AG09309 (cell line): ENCODE measurements at places on chromosomes 6 and 20.

GRCh38 chr6:167806061-167806700 is 20.5 kb upstream of the AFDN start:
- DNase-seq, result no peak

- DNase-seq, result no peak
Measured at GRCh38 chr6:116002756-116003155, 57.9 kb downstream of the FRK start.

DNA sequence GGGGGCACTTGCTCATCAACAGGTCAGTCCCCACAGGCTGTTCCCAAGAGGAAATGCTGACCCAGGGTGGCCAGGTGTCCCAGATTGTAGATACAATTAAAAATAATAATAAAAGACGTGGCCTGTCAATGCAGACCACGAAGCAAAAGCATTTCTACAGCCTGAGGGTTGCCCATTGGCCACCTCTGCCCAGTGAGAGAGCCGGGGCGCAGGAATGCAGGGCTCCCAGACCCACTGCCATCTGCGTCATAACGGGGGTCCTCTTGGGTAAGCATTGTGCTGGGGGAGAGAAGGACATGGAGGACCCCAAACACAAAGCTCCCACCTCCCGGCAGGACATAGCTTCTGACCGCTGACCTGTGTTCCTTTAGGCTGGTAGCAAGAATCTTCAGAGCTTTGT is 22.9 kb upstream of the AFDN start:
- DNase-seq, result no peak

DNA sequence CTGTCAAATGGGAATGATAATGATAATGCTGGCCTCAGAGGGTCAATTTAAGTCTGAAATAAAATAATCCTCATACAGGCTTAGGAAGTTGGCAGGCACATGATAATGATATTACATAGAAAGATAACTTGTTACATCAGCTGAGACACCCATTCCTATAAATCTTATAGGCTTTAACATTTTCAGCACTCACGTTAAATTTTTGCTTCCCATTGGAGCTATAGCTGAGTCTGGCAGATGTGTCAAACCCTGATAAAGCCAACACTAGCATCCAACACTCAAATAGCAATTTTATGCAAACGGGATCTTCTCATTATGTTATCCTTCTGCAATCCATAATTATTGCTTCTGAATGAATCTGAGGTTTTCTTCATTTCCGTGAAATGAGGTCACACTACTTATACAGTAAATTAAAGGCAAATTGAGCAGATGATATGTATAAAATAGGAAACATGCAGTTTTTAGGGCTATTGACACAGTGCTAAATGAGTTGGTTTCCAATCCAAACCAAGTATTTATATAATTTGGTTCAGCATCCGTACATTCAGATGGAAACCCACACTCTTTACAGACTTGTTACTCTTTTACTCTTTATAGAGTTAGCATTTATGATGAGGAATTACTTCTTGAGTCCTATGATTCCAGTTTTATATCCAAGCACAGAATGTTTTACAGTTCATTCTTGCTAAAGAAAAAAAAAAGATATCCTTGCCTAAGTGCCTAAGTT is 481.6 kb downstream of the BTBD3 start:
- DNase-seq, result no peak

GRCh38 chr20:2255926-2256531 is 39.8 kb upstream of the TGM3 start:
- no peak for DNase-seq

GRCh38 chr6:10505529-10505928 is 15.6 kb upstream of the GCNT2 start:
- DNase-seq, result no peak

DNA sequence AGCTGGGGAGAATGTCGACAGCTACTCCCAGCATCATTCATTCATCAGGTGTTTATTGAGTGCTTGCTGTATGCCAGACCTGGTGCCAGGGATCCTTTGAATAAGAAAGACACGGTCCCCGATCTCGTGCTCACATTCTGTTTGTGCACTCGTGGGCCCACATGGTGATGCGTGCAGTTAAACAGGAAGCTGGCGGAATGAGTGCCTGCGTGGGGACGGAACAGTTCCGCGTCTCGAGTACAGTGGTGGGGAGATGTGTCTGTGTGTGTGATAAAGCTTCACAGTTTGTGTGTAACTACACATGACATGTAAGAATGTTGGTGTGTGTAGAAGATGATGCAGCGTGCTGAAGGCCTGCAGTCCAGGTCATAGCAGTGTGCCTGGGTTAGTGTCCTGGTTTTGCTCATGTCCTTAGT is 6.5 kb downstream of the RBM38 start:
- DNase-seq, result no peak

DNA sequence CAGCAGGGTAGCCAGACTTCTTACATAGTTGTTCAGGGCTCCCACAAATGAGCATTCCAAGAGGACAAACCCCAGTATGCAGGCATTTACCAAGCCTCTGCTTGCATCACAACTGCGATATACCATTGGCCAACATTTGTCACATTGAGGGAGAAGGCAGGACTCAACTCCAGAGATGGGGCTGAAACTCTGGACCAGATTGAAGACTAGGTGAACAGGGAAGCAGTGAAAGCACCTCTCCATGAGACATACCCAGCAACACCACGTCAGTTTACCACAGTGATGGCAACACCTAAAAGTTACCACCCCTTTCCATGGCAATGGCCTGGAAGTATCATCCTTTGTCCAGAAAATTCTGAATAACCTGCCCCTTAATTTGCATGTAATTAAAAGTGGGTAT is 7.9 kb upstream of the RALY start:
- DNase-seq, result no peak

DNA sequence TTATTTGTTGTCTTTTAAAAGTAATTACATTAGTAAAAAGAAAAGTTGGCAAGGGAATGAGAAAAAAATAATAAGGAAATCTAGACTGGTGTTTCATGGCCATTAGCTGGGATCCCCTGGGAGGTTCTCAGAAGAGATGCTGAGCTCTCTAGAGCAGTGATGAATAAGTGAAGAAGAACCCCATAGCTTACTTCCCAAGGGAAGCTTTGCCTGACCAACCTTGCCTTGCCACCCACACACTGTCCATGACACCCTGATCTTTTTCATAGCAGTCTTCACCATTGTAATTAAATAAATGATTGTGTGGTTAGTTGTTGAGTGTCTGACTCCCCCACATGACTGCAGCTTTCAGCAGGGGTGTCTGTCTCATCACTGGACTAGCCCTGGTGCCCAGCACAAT is 5.9 kb downstream of the C6orf163 start:
- no peak for DNase-seq

- no peak for DNase-seq
Measured at GRCh38 chr6:1735239-1735803, 125.6 kb downstream of the FOXC1 start.

- DNase-seq, result peak; percentile 90
Measured at GRCh38 chr6:111605100-111605751, 452 bp downstream of the TRAF3IP2 start.

DNA sequence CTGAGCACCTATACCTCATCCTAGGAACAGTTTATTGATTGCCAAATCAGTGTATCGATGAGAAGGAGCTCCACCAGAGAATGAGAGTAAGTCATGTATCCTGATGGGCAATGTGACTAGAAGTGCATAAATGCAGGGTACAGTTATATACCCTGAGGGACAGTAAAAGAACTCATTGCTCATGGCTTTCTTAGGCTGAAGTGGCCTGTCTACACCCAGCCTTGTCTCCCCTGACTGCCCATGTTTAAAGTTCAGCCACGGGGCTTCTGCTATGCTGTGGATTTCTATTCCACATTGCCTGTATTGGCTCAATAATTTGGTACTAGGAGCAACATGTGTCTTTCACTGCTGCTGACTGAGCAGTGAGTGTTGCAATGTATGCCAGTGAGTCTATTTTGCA is 400.4 kb upstream of the IMPG1 start:
- DNase-seq, result no peak

DNA sequence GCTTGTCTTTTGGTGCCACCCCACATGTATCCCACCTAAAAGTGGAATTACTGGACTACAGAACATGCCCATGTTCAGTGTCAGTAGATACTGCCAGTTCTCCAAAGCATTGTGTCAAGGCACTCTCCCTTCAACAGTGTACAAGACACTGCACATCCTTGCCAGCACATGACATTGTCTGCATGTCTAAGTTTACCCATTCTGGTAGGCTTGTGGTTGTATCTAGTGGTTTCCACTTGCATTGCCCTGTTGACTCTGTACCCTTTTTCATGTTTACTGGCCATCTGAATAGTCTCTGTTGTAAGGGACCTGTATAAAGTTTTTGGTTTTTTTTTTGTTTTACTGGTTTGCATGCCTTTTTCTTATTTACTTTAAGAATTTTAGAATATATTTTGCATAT is 222.4 kb upstream of the CNR1 start:
- DNase-seq, result no peak

GRCh38 chr6:46090115-46091079 is 39.4 kb upstream of the ENPP4 start:
- DNase-seq, result peak; percentile 5

GRCh38 chr6:37794825-37795224 is 24.7 kb upstream of the ZFAND3 start:
- DNase-seq, result no peak

DNA sequence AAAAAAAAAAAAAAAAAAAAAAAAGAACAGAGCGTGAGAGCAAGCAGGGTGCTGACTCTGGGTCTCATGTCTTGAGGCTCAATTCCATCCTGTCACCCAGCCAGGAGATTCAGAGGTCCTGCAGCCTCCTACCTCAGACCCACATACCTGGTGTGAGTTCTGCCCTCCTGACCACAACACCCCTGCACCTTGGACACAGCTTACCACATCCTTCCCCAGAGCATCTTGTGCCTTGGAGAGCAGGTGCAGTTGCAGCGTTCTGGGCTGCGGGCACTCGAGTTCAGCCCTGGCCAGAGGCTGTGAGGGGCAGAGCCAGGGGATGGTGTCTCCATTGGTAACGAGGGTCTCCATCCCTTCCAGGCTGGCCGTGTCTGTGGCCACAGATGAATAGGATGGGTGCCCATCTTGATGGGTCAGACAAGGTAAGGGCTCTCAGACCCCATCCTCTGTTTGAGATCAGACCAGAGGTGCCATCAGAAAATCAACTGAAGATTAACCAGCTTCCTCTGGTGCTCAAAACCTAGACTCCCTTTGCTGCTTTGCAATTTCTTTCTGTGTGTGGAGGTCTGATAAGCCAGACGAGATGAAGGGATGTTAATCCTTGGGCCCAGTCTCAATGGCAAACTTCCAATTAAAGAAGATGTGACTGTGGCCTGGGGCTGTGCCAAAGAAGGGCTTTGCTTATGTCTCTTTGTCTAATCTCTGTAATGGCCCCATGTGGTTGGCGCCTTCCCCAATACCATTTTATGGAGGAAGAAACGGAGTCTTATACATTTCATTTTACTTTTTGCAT is 14.7 kb upstream of the ZNF831 start:
- no peak for DNase-seq

GRCh38 chr6:17292600-17293133 is 11.5 kb downstream of the RBM24 start:
- DNase-seq, result no peak

- DNase-seq, result no peak
Measured at GRCh38 chr20:33644313-33645071, 17.6 kb upstream of the C20orf144 start.

GRCh38 chr6:81800666-81801065 is 48.2 kb upstream of the TENT5A start:
- no peak for DNase-seq

DNA sequence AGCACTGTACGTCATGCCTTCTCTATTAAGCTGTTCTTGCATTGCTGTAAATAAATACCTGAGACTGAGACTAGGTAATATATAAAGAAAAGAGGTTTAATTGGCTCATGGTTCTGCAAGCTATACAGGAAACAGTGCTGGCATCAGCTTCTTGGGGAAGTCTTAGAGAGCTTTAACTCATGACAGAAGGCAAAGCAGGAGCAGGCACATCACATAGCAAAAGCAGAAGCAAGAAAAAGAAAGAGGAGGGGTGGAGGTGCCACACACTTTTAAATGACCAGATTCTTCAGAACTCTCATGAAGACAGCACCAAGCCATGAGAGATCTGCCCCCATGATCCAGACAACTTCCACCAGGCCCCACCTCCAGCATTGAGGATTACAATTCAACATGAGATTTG is 30.1 kb downstream of the CYB5R4 start:
- DNase-seq, result no peak

- no peak for DNase-seq
Measured at GRCh38 chr6:159595173-159595572, 97.9 kb downstream of the SOD2 start.

DNA sequence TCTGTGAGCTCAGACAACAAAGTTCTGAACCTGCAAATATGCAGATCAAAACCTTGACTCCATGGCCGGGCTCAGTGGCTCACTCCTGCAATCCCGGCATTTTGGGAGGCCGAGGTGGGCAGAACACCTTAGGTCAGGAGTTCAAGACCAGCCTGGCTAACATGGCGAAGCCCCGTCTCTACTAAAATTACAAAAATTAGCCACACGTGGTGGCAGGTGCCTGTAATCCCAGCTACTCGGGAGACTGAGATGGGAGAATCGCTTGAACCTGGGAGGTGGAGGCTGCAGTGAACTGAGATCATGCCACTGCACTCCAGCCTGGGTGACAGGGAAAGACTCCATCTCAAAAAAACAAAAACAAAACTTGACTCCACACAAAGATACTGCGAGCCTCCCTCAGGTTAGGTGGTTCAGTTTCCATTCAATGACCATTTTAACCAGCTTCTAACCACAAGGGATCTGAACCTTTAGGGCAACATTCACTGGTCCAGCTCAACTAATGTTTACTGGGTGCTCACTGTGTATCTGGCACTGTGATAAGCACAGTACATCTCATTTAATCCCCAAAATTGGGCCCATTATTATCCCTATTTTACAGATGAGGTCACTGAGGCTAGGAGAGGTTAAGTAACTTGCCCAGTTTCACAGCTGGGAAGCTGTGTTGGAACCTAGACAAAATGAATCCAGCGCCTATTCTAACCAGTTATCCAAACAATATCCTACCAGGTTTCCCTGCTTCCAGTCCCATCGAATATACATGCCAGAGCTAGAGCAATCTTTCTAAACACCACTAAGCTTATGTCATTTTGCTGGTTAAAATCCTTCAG is 1.8 kb downstream of the SNRPB start:
- DNase-seq, result no peak

DNA sequence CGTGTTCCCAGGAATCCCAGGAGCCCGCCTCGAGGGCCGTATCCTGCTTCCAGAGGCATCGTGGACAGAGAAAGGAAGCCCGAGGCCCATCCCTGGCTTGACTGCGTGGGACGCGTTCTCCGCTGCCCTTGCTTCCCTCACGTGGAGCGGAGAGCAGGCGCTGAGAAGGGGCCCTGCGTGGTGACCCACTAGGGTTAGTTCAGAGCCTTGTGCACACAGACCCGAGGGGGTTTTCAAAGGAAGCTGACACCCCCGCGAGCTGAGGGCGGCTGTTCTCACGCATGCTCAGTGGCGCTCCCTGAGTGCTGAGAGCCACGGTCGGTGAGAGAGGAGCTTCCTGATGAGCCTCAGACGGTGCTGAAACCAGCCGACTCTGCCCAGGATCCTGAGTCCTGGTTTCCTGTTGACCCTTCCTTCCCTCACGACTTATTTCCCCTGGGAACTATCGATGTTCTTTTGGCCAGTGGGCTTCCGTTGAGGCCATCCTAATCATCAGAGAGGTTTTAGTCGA is 28.9 kb upstream of the CCR6 start:
- DNase-seq, result no peak
